ENCODE measurements at places on chromosomes 7 and 10.

- DNase-seq = no peak
These were observed 331.6 kb upstream of the ZNF32 start for GRCh38 chr10:43980313-43980712.

DNA sequence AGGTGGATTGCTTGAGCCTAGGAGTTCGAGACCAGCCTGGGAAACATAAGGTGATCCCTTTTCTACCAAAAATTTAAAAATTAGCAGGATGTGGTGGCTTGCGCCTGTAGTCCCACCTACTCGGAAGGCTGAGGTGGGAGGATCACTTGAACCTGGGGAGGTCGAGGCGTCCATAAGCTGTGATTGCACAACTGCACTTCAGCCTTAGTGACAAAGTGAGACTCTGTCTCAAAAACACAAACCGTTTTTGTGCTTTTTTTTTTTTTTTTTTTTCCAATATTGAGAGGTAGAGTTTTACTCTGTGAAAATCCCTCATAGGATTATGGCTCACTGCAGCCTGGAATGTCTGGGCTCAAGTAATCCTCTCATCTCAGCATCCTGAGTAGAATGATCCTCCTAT is 14.1 kb downstream of the CCAR1 start:
- DNase-seq = no peak

DNA sequence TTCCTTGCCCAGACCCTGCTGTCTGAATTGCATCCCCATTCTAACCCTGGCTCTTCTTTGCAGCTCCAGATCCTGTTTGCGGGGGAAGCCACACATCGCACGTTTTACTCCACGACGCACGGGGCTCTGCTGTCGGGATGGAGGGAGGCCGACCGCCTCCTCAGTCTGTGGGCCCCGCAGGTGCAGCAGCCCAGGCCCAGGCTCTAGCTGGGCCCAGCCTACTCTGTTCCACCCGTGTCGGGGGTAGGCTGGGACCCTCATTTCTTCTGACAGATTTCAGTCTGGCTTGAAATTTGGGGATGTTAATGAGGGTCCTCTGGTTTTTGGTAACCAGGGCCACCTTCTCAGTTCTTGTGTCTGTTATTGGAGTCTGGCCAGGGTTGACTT is 2.7 kb upstream of the MTG1 start:
- DNase-seq = no peak

DNA sequence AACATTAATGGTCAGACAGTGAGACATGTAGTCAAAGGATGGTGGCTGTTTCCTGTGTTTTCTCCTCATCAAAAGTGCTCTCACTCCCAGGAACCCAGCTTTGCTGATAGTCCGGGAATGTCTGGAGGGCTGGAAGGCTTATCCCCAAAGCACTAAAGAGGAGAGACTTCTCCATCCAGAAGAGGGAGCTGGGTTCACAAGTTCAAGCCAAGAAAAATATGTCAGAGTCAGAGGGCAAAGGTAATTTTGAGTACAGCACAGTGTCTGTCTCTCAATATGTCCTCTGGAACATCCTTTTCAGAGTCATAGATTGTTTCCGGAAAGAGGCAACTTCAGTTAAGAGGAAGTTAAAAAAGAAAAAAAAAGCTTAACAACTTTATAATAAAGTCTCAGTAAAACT is 281.5 kb upstream of the PHYHIPL start:
- no peak for DNase-seq

DNA sequence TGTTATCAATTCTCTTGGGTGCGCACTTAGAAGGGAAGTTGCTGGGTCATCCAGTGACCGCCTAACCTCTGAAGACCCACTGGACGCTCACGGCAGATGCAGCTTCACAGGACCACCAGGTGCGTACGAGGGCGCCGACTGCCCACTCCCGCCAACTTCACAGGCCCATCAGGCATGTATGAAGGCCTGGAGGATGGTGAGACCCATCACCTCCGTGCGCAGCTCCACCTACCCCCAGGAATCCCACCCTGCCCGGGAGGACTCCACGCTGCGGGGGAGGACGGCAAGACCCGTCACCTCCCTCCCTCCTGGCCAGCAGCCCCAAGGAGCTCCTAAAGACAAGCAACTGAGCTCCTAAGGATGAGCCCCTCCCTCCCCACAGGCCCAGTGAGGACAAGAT is 146.9 kb downstream of the MAD1L1 start:
- no peak for DNase-seq

- DNase-seq = no peak
These were observed 181.9 kb upstream of the ANKRD30A start for GRCh38 chr10:36943544-36943943.

DNA sequence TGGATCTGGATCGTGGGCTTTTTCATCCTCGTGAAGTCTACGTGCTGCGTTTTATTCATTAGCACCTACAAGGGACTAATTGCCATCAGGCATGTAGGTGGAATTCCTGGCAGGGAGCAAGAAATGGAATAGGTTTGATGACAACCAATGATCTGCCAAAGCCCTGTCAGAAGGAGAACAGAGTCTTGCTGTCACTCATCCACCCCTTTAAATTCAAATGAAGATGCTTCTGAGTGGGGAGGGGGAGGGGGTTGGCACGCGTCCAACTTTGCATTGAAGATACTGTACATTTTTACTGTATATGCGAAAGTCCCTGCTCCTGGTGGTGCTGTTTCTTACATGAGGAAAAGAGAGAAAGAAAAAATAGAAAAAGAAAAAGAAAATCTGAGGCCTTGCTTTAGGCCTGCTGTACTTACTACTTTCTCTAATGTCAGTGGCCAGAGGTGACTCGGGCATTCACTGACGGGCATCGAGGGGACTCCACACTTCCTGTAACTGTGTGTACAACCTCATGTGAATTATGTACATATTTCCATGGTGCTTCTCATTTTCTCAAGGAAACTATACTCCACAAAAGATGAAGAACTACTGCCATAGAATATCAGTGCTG is 569.1 kb downstream of the INHBA start:
- DNase-seq = no peak

DNA sequence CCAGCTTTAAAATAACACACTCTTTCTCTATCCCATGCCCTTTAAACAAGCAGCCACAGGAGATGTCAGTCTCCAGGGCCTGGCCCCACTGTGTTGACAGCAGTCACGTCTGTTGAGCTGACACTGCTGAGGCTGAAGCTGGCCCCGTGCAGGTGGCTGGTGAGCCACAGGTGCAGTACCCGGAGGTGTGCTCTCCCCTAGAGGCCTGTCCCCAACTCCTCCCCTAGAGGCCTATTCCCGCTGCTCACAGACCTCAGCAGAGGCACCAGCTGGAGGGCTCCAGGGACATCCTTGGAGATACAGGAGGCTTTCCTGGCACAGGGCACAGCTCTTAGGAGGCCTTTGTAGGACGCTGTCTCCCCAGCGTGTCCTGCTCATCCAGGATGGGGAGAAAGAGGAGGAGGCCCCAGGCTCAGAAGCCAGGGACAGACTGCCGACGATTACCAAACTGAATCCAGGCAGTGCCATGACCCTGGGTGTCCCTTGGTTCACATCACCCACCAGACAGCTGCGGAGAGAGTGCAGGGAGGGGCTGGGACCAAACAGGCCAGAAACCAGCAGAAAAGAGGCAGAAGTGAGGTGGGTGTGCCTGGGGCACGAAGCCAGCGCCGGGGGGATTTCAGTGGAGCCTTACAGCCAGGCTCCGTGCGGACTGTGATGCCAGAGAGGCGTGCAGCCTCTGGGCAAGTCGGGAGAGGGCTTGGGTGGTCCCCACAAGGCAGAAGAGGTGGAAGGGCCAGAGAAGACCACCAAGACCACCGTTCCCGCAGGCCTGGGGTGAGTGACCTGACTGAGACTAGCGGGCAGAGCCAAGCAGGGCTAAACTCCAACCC is 18.5 kb upstream of the TTYH3 start:
- no peak for DNase-seq

- DNase-seq = peak; percentile 51
These were observed 12.6 kb upstream of the CDH23 start for GRCh38 chr10:71383972-71384687.

GRCh38 chr10:48778193-48778857 is 93.7 kb downstream of the WDFY4 start:
- DNase-seq = no peak

GRCh38 chr7:88278881-88279280 is 27.8 kb downstream of the STEAP4 start:
- no peak for DNase-seq

DNA sequence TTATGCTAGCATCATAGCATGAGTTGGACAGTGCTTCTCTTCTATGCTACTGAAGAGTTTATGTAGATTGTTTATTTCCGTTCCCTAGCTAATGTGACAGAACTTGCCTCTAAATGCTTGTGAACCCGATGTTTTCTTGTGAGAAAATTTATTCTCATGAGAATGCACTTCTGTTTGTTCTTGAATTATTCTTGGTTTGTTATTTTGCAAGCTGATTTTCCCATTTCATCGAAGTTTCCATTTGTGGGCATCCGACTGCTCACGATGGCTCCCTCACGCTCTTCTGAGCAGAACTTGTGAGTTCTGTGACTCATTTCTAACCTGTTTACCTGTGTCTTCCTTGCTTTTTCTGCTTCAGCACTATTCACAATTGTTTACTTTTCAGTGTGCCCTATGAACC is 59.9 kb downstream of the WDFY4 start:
- DNase-seq = no peak
